ENCODE measurements at places on chromosomes 3 and 15.

- no peaks in the 10 kb centered on the region for H3K36me3 ChIP-seq
- no peak for DNase-seq
- H3K4me1 ChIP-seq, result no peaks in the 10 kb centered on the region
- H3K4me3 ChIP-seq, result no peak overlapping the region
- no peak overlapping the region for H3K27ac ChIP-seq
- H3K27me3 ChIP-seq, result no peaks in the 10 kb centered on the region
These were observed 82.5 kb downstream of the SPRED1 start for GRCh38 chr15:38335116-38335515.

- no peaks in the 10 kb centered on the region for H3K36me3 ChIP-seq
- no peak overlapping the region for H3K27ac ChIP-seq
- no peaks in the 10 kb centered on the region for H3K27me3 ChIP-seq
- H3K4me1 ChIP-seq, result no peaks in the 10 kb centered on the region
- H3K4me3 ChIP-seq, result no peak overlapping the region
These were observed 545.8 kb upstream of the ADAMTS9 start for GRCh38 chr3:65233561-65233960.

- H3K4me3 ChIP-seq, result no peak overlapping the region
- H3K36me3 ChIP-seq, result no peaks in the 10 kb centered on the region
- no peak overlapping the region for H3K27ac ChIP-seq
- no peaks in the 10 kb centered on the region for H3K27me3 ChIP-seq
These were observed 72.9 kb downstream of the DAPK2 start for GRCh38 chr15:63973212-63974009.

- DNase-seq, result peak; percentile 58
- H3K27ac ChIP-seq, result no peak overlapping the region
- H3K4me3 ChIP-seq, result peak overlapping the region; percentile 56
- H3K4me1 ChIP-seq, result peaks cover 62% of the 10 kb centered on the region
- no peaks in the 10 kb centered on the region for H3K36me3 ChIP-seq
- H3K27me3 ChIP-seq, result peaks cover 5% of the 10 kb centered on the region
These were observed 134.4 kb downstream of the TMCO5A start for GRCh38 chr15:38068626-38069391.

DNA sequence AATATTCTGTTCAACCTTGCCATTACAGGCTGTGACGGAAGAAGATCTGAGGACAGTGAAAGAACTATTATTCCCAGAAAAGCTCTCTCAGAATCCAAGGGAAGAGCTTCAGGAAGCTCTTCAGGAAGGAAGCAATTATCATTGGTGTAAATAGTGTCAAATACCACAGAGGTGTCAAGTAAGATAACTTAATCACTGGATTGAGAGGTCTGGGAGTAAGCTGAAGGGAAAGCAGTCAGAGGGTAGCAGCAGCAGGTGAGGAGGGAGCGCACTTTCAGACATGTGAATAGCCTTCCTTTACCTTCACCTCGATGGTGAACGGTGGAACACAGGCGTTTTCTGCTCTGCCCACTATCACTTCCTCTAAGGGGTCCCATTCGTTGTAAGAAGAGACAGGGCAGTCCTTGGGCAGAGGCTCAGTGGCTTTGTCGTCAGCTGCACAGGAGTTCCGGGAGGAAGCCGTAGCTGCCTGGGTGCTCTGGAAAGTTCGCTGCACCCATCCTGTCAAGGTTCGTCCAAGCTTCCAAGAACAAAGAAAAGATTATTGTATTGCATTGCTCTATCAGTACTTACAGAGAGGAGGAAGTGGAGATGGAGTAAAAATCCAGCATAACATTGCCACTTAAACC is 1.9 kb downstream of the GATM start:
- peaks cover 33% of the 10 kb centered on the region for H3K27me3 ChIP-seq
- DNase-seq, result no peak
- no peak overlapping the region for H3K27ac ChIP-seq
- peaks cover 6% of the 10 kb centered on the region for H3K4me1 ChIP-seq
- no peak overlapping the region for H3K4me3 ChIP-seq
- H3K36me3 ChIP-seq, result peaks cover 12% of the 10 kb centered on the region

DNA sequence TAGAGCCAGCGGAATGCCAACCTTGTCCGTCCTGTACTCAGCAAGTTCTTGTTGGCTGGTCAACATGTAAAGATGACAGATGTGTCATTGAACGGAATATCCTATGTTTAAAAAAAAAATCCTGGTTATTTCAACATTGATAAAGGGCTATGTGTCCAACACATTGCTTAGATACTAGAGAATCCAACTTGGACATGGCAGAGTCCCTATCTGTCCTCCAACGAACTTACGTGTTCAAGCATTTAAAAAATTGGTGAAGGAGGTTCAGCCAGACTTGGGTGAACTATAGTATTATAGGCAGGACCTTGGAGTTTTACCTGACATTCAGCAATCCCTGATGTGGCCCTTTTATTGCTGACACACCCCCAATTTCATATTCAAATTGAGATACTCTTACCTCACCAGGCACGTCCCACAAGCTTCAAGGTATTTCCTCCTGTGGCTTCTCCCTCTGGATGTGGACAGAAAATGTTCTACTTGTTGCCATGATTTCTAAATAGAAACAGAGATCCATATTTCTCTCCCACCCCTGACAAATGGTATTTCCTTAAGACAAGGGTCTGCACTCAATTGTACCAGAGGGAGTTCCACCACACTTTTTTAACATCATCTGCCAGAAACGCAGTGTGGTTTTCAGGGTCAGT is 207.7 kb upstream of the TPM1 start:
- no peak for DNase-seq
- no peak overlapping the region for H3K27ac ChIP-seq
- H3K4me3 ChIP-seq, result no peak overlapping the region
- peaks cover 7% of the 10 kb centered on the region for H3K27me3 ChIP-seq
- H3K4me1 ChIP-seq, result no peaks in the 10 kb centered on the region

GRCh38 chr3:107414325-107414964 is 37.2 kb downstream of the CCDC54 start:
- H3K27me3 ChIP-seq, result no peaks in the 10 kb centered on the region
- H3K27ac ChIP-seq, result no peak overlapping the region
- peaks cover 2% of the 10 kb centered on the region for H3K4me1 ChIP-seq

DNA sequence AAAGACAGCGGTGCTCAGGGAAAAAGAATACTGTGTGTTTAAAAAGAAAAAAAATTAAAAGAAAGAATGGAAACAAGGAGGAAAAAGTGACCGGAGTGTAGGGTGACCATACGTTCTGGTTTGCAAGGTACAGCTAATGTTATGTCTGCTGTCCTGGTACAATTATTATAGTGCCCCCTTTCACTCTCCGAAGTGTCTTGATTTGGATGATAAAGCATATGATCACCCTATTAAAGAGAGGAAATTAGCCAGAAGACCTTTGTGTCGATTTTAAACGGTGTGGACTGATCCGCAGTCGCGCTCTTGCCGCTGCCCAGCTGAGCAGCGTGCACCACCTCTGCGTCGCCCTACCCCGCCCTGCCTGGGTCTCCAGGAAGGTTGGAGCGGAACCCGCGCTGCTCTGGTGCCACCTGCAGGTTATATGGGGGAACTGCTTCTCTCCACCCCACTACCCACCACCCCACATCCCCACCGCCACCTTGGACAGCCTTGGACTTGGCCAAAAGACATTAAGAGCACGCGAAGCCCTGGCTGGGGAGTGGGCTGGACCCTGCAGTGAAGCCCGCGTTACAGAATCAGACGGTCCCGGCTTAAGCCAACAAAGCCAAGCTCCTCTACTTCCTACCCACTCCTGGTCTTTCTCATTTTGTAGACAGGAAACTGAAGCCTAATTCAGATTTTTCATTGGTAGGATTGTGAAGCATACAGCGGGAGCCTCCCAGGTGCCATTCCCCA is 41.2 kb upstream of the UBE2Q2 start:
- peak overlapping the region; percentile 71 for H3K4me3 ChIP-seq
- peaks cover 10% of the 10 kb centered on the region for H3K4me1 ChIP-seq
- no peak overlapping the region for H3K27ac ChIP-seq
- no peaks in the 10 kb centered on the region for H3K36me3 ChIP-seq
- peak; percentile 69 for DNase-seq
- H3K27me3 ChIP-seq, result peaks cover 39% of the 10 kb centered on the region

- no peak overlapping the region for H3K4me3 ChIP-seq
- no peak for DNase-seq
- H3K36me3 ChIP-seq, result peaks cover 21% of the 10 kb centered on the region
- H3K27ac ChIP-seq, result no peak overlapping the region
These were observed 20.9 kb downstream of the GNB4 start for GRCh38 chr3:179430277-179430870.

- H3K27me3 ChIP-seq, result no peaks in the 10 kb centered on the region
- H3K4me1 ChIP-seq, result peaks cover 46% of the 10 kb centered on the region
- peak; percentile 36 for DNase-seq
- peak overlapping the region; percentile 83 for H3K4me3 ChIP-seq
- H3K36me3 ChIP-seq, result peaks cover 12% of the 10 kb centered on the region
These were observed 296 bp downstream of the TPRA1 start for GRCh38 chr3:127590282-127590592.

DNA sequence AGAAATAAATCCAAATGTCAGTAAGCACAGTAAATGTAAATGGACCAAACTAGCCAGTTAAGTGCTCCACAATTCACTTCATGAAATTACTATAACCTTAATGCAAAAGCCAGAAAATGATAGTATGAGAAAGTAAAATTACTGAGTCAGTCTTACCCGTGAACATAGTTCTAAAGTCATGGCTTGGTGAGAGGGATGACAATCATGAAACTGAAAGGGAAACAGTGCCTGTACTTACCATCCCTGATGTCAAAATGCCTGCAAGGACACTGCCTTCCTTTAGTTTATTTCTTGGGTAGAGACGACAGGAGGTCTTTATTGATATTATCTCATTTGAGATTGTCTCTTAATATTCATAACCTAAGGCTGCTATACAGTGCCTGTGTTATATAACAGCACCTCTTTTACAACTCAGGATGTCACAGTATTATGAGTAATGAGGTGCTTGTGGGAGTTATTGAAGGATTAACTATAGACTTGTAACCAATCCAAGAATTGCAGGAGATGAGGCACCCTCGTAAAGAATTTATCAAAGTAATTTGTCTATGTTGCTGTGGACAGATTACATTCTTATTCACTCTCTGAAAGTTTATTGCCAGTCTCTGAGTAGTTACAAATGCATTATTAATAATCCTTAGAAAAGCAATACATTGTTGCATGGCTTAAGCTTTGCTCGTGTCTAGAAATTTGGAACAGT is 142.9 kb upstream of the BFSP2 start:
- no peak for DNase-seq
- H3K4me1 ChIP-seq, result no peaks in the 10 kb centered on the region
- no peak overlapping the region for H3K27ac ChIP-seq
- no peaks in the 10 kb centered on the region for H3K36me3 ChIP-seq

GRCh38 chr3:150960708-150961684 is 11.5 kb downstream of the CLRN1 start:
- no peak overlapping the region for H3K4me3 ChIP-seq
- no peaks in the 10 kb centered on the region for H3K27me3 ChIP-seq
- no peaks in the 10 kb centered on the region for H3K36me3 ChIP-seq
- H3K4me1 ChIP-seq, result no peaks in the 10 kb centered on the region
- no peak for DNase-seq

DNA sequence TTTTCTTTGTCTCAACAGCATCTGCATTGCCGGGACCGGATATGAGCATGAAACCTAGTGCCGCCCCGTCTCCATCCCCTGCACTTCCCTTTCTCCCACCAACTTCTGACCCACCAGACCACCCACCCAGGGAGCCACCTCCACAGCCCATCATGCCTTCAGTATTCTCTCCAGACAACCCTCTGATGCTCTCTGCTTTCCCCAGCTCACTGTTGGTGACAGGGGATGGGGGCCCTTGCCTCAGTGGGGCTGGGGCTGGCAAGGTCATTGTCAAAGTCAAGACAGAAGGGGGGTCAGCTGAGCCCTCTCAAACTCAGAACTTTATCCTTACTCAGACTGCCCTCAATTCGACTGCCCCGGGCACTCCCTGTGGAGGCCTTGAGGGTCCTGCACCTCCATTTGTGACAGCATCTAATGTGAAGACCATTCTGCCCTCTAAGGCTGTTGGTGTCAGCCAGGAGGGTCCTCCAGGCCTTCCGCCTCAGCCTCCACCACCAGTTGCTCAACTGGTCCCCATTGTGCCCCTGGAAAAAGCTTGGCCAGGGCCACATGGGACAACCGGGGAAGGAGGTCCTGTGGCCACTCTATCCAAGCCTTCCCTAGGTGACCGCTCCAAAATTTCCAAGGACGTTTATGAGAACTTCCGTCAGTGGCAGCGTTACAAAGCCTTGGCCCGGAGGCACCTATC is 5.0 kb downstream of the NUTM1 start:
- H3K27me3 ChIP-seq, result no peaks in the 10 kb centered on the region
- no peaks in the 10 kb centered on the region for H3K4me1 ChIP-seq
- H3K27ac ChIP-seq, result peak overlapping the region; percentile 48
- peaks cover 4% of the 10 kb centered on the region for H3K36me3 ChIP-seq
- no peak for DNase-seq
- H3K4me3 ChIP-seq, result no peak overlapping the region

GRCh38 chr3:59885101-59885500 is 835.3 kb upstream of the CFAP20DC start:
- H3K4me1 ChIP-seq, result peaks cover 3% of the 10 kb centered on the region
- no peak overlapping the region for H3K27ac ChIP-seq
- H3K36me3 ChIP-seq, result no peaks in the 10 kb centered on the region
- H3K4me3 ChIP-seq, result no peak overlapping the region
- DNase-seq, result no peak

DNA sequence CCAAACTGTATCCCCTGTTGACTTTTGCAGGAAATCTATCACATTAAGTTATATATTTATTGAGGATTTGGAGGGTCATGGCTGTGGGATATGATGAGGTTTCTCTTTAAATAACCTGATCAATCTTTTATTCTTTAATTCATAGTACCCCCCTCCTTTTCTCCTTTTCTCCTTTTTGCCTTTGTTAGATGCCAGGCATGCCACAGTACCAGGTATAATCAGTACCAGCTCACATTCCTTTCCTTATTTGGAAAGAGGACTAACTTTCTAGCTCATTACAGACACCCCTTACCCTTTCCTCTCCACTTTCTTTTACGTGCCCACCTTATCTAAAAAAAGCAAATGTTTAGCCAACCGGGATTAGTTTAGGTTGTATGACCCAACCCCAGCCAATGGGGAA is 326.4 kb upstream of the NAALADL2 start:
- H3K4me1 ChIP-seq, result no peaks in the 10 kb centered on the region
- H3K27me3 ChIP-seq, result no peaks in the 10 kb centered on the region
- no peak overlapping the region for H3K27ac ChIP-seq

DNA sequence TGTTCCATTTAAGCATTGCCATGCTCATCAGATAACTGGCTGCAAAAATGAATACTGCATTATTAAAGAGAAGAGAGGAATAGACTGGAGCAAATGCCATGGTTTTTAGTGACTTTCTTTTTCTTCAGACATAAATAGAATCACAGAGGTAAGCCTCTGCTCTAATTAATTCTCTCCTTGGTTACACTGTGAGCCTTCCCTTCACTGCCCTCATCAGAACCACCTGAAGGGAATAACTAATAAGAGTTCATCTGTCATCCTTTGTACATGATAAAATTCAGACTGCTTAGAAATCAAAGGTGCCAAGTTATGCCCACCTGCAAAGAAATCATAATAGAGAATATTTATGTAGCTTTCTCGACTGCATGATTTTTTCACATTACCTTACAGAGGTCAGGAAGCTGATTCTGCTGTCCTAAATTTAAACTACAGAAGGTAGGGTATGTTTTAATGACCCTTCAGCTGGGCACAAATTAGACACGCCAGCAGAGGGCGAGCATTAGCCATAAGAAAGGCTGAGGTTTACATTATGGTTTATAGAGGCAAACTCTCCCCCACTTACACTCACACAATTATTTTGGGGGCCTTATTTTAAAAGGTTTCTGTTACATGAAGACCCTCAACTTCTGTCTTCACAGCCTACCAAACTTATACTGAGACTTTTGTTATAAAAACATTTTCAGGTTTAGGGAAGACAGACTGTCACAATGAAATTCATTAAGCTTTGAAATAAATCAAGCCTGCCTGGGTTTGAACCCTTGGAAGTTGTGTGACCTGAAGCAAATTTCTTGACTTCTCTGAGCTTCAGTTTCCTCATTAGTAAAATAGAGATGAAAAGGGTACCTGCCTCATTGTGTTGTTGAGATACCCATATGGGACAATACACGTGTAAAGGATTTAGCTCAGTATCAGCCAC is 15.3 kb upstream of the UNC13C start:
- no peak overlapping the region for H3K27ac ChIP-seq
- no peaks in the 10 kb centered on the region for H3K4me1 ChIP-seq
- H3K27me3 ChIP-seq, result no peaks in the 10 kb centered on the region
- H3K4me3 ChIP-seq, result no peak overlapping the region

Data from stimulated activated naive B cell treated with anti-CD40 and anti-IgM and Interleukin-4, amounts not matched to agents 10 μg/mL and 1 μg/mL and 100 μg/mL, for 72 hours (primary cell).